ENCODE measurements at places on chromosomes 4 and X. TPM values are rescaled to one million over a fixed set of nuclear protein-coding genes. Genes with fewer than 3 reads are reported as not detected.

The VMA21 gene
- 34.6 TPM for total RNA-seq

The KIF4A gene
- 0.16 TPM for total RNA-seq

The CCDC158 gene
- total RNA-seq, result not detected

The FABP2 gene
- not detected for total RNA-seq

The RNF212 gene
- 8.9 TPM for total RNA-seq

The FGF5 gene
- 1.1 TPM for total RNA-seq

The CABS1 gene
- not detected for total RNA-seq

The CFI gene
- total RNA-seq, result 7.5 TPM

The ASMT gene
- not detected for total RNA-seq

The PDGFC gene
- 28.2 TPM for total RNA-seq

The NXF2B gene
- total RNA-seq, result not detected

DNA sequence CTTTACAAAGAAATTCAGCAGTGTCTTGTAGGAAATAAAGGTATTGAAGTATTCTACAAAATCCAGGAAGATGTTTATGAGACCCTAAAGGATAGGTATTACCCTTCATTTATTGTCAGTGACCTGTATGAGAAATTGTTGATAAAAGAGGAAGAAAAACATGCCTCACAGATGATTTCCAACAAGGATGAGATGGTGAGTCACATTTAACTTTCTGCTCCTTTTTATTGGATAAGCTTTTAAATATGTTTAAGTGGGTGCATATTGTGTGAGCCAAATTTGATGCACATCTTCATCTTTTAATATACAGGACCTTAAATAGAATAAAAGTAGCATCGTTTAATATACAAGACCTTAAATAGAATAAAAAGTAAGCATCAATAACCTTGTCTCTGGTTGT, 72.1 kb downstream of the LRP2BP start:
- DNase-seq, result no peak

DNA sequence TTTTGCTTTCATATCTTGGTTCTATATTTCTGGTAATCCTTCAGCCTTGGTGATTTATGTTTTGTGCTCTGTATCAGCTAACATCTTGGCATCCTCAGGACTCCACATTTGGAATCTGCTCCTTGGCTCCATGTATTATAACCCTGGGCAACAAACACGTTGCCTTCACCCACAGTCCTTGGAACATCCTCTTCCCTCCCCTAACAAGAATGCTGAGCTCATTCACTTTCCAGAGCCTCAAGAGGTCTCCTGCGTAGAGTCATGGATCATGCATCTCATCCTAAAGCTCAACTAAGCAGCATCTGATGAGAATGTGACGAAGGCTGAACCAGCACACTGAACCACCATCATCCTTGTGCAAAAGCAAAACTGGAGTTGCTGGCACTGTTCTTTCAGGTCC, 60.5 kb upstream of the C1GALT1C1 start:
- no peak for DNase-seq

GRCh38 chr4:180449395-180449956, 1793.7 kb upstream of the TENM3 start:
- no peak for DNase-seq

DNA sequence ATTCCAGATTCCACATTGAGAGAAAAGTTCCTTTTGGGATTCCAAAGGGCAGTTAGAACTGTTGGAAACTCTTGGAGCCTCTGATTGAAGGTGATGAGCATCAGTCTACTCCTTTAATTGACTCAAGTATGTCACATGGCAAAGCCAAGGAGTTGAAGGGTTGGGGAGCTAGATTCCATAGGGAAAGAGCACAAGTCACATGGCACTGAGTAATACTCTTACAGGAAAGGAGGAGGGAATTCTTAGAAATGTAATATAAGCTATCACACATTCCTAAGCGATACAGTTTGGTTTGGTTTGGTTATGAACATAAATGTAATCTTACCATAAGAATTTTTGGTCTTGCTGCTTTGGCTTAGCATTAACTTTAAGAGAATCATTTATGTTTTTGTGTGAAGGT, 15.7 kb downstream of the SPCS3 start:
- no peak for DNase-seq

- no peak for DNase-seq
Observed at GRCh38 chrX:9829308-9830267, 43.4 kb downstream of the SHROOM2 start.

GRCh38 chr4:16759931-16760582, 138.4 kb downstream of the LDB2 start:
- DNase-seq, result no peak

DNA sequence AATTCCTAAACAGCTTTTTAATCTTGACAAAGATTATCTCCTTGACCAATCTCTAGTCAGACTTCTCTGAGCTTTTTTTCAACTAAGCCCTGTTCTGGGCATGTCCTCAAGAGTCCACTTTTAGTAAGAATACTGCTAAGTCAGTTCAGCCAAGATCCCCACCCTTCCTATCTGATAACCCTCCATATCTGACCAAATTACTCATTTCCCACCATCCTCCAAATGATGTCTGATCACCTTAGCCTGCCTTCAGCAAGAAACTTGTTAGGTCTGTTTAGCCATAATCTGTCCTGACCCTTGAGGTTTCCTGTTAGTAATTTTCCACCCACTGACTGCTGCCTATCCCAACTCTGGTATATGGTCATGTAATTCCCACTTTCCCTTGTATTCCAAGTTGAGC, 65.2 kb downstream of the FAM13A start:
- DNase-seq, result no peak

DNA sequence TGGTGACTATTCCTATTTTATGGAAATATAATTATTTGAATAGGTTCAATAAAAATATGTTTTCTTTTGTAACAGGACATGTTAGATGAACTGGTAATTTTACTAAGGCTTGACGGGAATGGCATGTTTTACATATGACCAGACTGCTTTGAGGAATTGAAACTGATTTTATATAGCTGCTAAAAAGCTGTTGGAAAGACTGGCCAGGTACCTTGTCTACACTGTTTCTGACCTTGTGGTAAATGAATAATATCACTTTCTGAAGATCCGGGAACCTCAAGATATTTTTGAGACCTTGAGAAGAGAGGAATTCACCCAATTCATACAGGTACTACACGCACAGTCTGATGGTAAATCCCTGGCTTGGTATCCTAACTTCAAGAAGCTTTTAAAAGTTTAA, 42.1 kb upstream of the USP46 start:
- DNase-seq, result no peak

DNA sequence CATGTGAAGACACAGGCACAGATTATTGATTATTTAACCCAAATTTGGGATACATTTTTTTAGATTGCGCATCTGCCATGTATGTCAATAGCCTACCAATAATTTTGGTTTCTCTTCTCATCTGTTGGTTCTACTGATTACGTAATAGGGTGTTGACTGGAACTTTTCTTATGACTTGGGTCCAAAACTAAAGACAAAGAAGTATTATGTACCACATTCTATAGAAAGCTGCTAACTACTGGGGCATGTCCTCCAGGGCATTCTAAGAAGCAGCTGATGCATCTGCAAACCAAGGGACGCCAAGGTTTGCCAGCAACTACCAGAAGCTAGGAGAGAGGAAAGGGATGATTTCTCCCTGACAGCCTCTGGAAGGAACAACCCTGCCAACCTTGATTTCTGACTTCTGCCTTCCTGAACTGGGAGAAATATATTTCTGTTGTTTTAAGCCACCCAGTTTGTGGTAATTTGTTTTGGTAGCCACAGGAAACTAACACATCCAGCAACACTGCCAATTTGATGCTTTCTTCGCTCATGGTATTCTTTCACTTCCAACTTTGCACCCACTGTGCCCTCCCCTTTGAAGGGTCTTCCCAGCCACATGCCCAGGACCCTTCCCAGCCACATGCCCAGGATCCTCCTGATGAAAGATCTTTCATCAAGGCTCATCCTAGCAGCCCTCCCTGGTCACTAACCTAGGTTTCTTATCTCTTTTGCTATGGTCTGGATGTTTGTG, 15.9 kb upstream of the TLR1 start:
- no peak for DNase-seq

DNA sequence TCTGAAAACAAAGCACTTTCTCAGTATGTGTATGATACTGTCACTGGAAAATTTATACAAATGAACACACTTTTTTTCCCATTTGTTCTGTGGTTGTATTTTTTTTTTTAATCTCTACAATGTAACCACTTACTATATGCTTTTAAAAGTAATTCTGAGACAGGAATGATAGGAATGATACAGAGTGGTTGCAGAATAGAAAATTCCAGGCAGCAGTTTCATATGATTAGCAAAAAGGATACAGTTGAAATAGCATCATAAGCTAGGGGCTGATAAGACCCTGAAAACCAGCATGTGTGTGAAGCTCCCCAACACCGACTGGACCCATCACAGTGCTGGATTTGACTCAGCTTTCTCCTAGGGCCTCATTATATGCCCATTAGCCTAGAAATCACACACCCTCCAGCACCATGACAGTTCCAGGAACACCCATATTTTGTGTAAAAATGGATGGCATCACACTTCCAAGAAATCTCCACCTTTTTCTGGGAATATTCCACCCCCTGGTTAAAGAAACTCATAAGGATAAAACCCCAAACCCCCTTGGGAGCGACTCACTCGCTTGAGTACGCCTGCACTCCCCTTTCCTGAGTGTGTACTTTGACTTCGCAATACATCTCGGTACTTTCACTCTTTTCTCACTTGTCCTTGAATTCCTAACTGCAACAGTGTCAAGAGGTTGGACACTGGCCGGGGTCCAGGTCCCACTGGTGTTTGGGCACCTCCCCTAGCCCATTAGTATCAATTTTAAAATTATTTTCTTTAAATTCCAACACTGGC, 77.4 kb upstream of the AGA start:
- DNase-seq, result no peak

GRCh38 chr4:10697086-10697485, 12.5 kb upstream of the CLNK start:
- DNase-seq, result no peak

DNA sequence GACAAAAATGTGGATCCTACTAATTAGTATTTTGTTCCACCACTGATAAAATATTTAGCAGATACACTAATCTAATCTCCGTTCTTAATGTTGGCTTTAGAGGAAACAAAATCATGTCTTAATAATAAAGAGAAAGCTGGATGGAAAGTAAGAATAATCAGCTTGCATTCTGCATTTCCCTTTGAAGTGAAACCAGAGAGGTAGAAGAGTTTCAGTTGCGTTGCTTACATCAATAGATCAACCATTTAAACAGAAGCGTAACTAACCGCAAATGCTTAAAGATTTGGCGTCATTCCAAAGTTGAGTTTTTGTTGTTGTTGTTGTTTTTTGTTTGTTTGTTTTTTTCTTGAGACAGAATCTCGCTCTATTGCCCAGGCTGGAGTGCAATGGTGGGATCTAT, 168.9 kb downstream of the TRIML1 start:
- no peak for DNase-seq

DNA sequence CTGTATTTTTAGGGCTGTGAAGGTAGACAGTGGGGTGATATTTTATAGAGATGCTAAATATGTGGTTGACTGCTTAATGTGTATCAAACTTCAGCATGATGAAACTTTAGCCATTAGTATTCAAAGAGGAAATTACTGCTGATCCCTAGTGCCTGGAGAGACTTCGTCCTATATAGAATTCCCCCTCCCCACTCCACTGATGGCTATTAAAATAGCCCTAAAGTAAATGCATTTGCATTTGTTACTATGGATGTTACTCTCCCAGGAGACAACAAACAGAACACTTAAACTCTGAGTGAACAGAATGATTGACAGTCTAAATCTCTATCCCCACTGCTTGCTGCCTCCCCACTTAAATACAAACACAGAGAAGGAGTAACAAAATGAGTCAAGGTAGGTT, 39.1 kb downstream of the ADGRL3 start:
- no peak for DNase-seq

GRCh38 chrX:143287236-143287635, 230.0 kb downstream of the SPANXN3 start:
- no peak for DNase-seq

- peak; percentile 91 for DNase-seq
Observed at GRCh38 chr4:5708449-5709206, at the start of gene EVC2. Gene EVC2 (minus strand): TSS chr4:5708559. CDS start chr4:5708513, 46 bp downstream.

GRCh38 chrX:7215842-7216241, 67.9 kb upstream of the PUDP start:
- DNase-seq, result no peak

- DNase-seq, result no peak
Observed at GRCh38 chr4:80049402-80049801, 23.6 kb downstream of the ANTXR2 start.

GRCh38 chrX:24025741-24026403, 1.1 kb downstream of the KLHL15 start:
- peak; percentile 79 for DNase-seq

DNA sequence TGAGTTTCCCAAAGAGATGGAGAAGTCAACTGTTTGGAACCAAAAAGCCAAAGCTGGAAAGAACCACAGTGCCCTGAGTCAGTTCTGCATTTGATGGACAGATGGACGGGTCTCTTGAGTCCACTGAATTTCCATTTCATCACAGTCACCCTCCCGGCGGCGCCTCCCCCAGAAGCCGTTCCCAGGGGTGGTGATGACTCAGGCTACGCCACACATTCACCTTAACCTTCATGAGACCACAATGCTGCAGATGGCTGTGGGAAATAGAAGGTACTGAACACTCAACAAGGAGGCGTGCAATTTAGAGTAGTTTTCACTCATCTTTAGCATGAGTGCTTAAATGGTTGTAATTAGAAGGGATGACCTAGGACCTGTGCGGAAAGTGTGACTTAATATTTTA, 61.3 kb downstream of the STOX2 start:
- DNase-seq, result no peak

DNA sequence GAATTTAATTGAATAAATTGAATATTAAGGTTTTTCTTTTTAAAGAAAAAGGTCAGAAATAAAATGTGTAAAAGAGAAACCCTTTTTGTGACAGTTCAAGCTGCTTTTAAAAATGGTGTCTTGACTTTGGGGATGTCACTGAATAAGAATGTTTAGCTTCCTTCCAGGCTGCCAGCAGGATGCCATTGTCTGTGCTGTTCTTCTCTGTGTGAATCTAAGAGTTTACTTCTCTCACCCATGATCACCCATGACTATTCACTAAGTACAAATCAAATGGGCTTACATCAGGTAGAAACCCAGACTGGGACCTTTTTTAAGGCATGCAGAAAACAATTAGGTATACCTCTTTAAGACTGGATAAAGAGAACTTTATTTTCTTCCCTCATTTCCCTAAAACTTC, 115.3 kb downstream of the DACH2 start:
- DNase-seq, result no peak

- no peak for DNase-seq
Observed at GRCh38 chr4:184197536-184198082, 20.1 kb downstream of the ENPP6 start.

GRCh38 chr4:101886826-101887225, 96.3 kb downstream of the BANK1 start:
- no peak for DNase-seq

GRCh38 chr4:85726555-85726954, 251.6 kb downstream of the ARHGAP24 start:
- DNase-seq, result no peak

Measured in sigmoid colon (tissue), 7 donors.